ENCODE measurements at places on chromosomes 2 and 18. TPM values are rescaled to one million over a fixed set of nuclear protein-coding genes. Genes with fewer than 3 reads are reported as not detected.

DNA sequence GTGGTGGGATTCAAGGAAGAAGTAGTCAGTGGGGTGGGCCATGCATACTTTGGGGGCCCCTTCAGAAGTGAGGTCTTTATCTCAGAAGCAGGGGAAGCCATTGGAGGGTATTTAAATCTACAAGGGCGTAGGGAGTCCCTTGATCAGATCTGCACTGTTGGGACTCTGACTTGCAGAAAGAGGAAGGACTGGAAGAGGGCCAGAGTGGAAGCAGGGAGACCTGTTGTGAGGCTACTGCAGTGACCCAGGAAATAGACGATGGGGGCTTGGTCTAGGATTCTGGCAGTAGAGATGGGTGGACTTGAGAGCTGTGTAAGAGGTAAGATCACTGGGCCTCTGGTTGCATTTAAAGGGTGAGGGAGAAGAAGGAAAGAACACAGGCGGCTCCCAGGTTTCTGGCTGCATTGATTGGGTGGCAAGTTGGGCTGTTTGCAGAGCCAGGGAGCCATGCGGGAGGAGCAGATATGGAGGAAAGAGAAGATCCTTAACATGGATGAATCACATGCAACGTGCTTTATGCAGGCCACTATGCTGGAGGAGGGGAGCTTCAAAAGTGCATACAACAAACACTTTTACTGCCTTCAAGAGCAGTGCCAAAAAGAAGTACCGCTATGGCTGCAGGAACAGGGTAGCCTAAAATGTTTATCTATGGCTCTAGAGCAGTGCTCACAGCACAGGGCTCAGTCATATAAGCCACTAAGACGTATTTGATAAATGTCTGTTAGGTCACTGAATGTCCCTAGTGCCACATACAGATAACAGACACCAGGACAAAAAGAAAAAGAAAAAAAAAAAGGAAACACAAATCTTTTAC lies 2.3 kb downstream of the SFXN5 start:
- H3K36me3 ChIP-seq: no peaks in the 10 kb centered on the region
- H3K4me3 ChIP-seq: peak overlapping the region; percentile 78
- H3K4me1 ChIP-seq: peaks cover 2% of the 10 kb centered on the region
- DNase-seq: no peak

DNA sequence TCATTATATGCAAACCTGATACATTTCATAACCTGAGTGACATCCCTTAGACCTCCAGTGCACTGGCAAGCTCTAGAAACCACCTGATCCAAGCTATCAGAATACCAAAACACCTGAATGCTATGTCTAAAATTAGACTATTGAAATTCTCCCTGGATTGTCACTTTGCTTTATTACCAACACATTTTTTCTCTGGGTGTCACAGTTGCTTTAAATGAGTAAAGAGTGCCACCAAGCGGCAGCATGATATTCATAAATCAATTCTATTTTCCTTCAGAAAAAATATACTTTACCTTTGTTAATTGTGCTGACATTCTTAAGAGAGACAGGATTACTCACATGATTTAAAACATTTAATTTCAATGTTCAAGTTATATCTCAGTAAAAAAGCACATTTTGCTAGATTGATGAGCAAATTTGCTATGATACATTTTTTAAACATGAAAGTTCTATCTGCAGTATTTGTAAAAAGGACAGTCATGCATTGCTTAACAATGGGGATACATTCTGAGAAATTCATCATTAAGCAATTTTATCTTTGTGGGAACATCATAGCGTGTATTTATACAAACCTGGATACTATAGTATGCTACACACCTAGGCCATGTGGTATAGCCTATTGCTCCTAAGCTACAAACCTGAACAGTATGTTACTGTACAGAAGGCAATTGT lies 338.4 kb upstream of the SLC39A10 start:
- no peaks in the 10 kb centered on the region for H3K27me3 ChIP-seq
- DNase-seq: peak; percentile 68
- H3K4me1 ChIP-seq: peaks cover 9% of the 10 kb centered on the region
- no peak overlapping the region for H3K27ac ChIP-seq
- no peak overlapping the region for H3K4me3 ChIP-seq

GRCh38 chr2:43419876-43420275 lies 176.0 kb downstream of the THADA start:
- no peaks in the 10 kb centered on the region for H3K27me3 ChIP-seq
- peaks cover 45% of the 10 kb centered on the region for H3K4me1 ChIP-seq
- H3K36me3 ChIP-seq: no peaks in the 10 kb centered on the region
- DNase-seq: no peak
- no peak overlapping the region for H3K27ac ChIP-seq

GRCh38 chr2:3114406-3115185 lies 263.0 kb downstream of the EIPR1 start:
- H3K4me1 ChIP-seq: peaks cover 42% of the 10 kb centered on the region
- no peak overlapping the region for H3K27ac ChIP-seq
- H3K27me3 ChIP-seq: no peaks in the 10 kb centered on the region
- DNase-seq: no peak
- H3K4me3 ChIP-seq: no peak overlapping the region
- no peaks in the 10 kb centered on the region for H3K36me3 ChIP-seq

GRCh38 chr18:3323900-3324299 lies 62.0 kb downstream of the MYL12B start:
- H3K4me3 ChIP-seq: no peak overlapping the region
- no peak for DNase-seq
- H3K27me3 ChIP-seq: no peaks in the 10 kb centered on the region
- no peaks in the 10 kb centered on the region for H3K36me3 ChIP-seq
- peaks cover 16% of the 10 kb centered on the region for H3K4me1 ChIP-seq

DNA sequence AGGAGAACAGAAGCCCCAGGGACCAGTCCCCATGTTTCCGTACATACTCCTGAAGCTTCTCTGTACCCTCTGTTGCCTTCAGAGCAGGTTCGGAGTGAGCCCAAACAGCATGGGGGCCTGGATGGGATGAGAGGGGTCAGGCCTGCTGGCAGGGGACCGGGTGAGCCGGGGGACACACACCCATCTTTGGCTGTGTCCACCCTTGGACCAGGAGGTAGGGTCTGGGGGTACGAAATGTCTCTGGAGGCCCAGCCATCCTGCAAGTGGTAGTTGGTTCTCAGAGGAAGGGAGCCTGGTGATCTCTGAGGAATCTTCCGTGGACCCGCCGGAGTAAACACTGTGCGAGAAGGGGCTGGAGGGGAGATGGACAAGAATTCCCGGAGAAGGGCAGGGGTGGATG lies 15.3 kb downstream of the FBLN7 start:
- DNase-seq: no peak
- no peaks in the 10 kb centered on the region for H3K4me1 ChIP-seq
- H3K4me3 ChIP-seq: no peak overlapping the region
- no peaks in the 10 kb centered on the region for H3K27me3 ChIP-seq
- no peak overlapping the region for H3K27ac ChIP-seq

GRCh38 chr2:104756118-104756517 lies 97.8 kb upstream of the POU3F3 start:
- H3K4me1 ChIP-seq: no peaks in the 10 kb centered on the region
- H3K4me3 ChIP-seq: no peak overlapping the region
- no peak for DNase-seq
- H3K36me3 ChIP-seq: no peaks in the 10 kb centered on the region
- H3K27ac ChIP-seq: no peak overlapping the region

DNA sequence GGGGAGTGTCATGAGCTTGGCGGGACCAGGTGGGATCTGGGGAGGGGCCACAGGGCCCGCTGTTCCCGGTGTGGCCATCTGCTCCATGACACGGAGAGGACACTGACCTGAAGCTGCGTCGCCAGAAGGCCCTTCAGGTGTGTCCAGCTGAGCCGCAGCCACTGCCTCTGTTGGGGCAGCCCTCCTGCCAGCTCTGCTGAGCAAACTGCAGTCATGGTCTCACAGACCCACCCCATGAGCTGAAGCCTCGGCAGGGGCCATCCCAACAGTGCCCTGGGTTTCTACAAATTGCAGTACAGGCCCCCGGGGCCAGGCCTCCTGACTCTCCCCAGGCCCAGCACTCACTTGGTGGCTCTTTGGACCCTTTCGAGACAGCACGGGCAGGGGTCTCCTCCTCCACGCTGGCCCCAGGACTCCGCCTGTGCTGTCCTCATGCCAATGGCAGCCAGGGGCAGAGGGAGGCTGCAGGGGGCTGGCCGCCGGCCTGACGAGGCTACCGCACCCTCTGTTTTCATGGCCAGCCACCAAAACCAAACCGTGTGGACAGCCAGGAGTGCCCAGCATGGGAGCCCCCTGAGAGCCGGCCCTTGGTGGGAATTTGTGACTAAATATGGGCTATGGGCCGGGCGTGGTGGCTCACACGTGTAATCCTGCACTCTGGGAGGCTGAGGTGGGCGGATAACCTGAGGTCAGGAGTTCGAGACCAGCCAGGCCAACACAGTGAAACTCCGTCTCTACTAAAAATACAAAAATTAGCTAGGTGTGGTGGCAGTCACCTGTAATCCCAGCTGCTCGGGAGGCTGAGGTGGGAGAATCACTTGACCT lies 175.2 kb upstream of the SALL3 start:
- H3K27me3 ChIP-seq: no peaks in the 10 kb centered on the region
- no peak for DNase-seq
- no peaks in the 10 kb centered on the region for H3K36me3 ChIP-seq
- no peaks in the 10 kb centered on the region for H3K4me1 ChIP-seq
- no peak overlapping the region for H3K27ac ChIP-seq

DNA sequence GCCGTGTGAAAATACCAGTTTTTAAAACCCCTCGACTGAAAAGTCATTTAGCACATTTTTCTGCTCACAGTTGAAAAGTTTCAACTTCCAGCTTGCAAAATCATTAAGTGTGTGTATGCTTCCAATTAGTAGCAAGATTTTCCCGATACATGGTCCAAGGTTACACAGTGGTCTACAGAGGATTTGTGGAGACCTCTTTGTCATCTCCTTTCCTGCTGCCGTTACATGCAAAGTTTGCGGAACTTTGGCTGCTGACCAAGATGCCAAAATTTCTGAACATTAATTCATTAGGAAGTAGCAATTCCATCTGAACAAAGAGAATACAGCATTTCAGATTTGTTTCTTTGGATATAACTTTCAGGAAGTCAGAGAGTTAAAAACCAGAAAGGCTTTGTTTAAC lies 474.6 kb downstream of the PLCL1 start:
- no peaks in the 10 kb centered on the region for H3K36me3 ChIP-seq
- no peak overlapping the region for H3K27ac ChIP-seq
- no peaks in the 10 kb centered on the region for H3K4me1 ChIP-seq
- H3K4me3 ChIP-seq: no peak overlapping the region

GRCh38 chr2:19689646-19690168 lies 212.1 kb downstream of the TTC32 start:
- H3K27me3 ChIP-seq: no peaks in the 10 kb centered on the region
- H3K27ac ChIP-seq: no peak overlapping the region
- H3K36me3 ChIP-seq: no peaks in the 10 kb centered on the region
- no peak overlapping the region for H3K4me3 ChIP-seq
- no peak for DNase-seq
- no peaks in the 10 kb centered on the region for H3K4me1 ChIP-seq

GRCh38 chr2:236862961-236863728 lies 222.5 kb upstream of the COPS8 start:
- H3K36me3 ChIP-seq: no peaks in the 10 kb centered on the region
- H3K27ac ChIP-seq: no peak overlapping the region
- H3K27me3 ChIP-seq: no peaks in the 10 kb centered on the region
- H3K4me3 ChIP-seq: no peak overlapping the region
- peak; percentile 23 for DNase-seq
- H3K4me1 ChIP-seq: no peaks in the 10 kb centered on the region

DNA sequence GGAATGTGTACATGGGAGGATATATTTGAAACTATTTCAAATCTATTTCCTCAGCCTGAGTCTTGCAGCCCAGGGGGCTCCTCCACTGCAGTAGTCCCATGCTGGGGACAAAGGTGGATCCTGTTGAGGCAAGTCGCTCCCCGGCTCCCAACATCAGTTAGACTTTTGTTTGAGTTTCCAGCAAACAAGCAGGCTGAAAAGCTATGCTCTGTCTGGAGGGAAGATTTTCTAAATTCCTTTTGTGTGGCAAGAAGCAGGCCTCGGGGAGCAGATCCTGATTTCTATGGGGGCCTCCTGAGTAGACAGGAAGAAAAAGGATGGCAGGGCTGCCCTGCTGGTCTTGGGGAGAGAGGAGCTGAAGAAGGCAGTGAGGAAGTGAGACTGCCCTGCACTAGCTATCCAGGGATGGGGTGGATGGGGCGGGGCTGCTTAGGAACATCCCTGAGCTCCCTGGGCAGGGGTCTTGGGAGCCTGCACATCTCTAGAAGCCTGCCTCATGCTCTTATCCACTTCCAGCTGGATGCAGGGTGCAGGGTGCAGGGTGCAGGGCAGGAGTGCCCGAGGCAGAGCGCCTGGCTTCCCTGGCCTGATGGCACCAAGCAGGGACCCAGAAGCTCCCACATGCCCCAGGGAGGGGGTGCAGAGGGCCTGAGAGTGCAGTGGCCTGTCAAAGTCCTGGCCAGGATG lies 6.0 kb upstream of the CIB4 start:
- no peak for DNase-seq
- peaks cover 10% of the 10 kb centered on the region for H3K4me1 ChIP-seq
- H3K4me3 ChIP-seq: no peak overlapping the region
- H3K27me3 ChIP-seq: no peaks in the 10 kb centered on the region
- no peak overlapping the region for H3K27ac ChIP-seq

DNA sequence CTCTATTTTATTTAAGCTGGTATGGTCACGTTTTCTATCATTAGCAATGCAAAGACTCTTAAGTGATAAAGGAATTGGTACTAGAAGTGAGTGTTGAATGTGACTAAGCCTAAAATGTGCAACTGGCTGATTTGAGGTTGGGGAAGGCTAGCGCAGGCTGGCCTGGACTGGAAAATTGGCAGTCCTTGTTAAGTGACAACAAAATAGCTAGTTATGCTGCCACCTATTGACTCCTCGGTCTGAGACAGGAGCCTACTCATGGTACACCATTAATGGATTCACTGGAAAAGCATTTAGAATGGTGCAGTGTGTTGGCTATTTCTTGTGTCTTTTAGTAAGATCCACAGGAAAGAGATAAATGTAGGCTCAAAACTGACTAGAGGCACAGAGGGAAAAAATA lies 5.7 kb upstream of the WIPF1 start:
- H3K4me1 ChIP-seq: no peaks in the 10 kb centered on the region
- no peaks in the 10 kb centered on the region for H3K36me3 ChIP-seq
- H3K27ac ChIP-seq: no peak overlapping the region
- no peaks in the 10 kb centered on the region for H3K27me3 ChIP-seq
- H3K4me3 ChIP-seq: no peak overlapping the region

GRCh38 chr18:64409511-64409910 lies 260.6 kb upstream of the LINC00305 start:
- no peak overlapping the region for H3K27ac ChIP-seq
- no peaks in the 10 kb centered on the region for H3K36me3 ChIP-seq
- H3K4me3 ChIP-seq: no peak overlapping the region
- peak; percentile 55 for DNase-seq

The VIT gene
- not detected for total RNA-seq

The METTL5 gene
- 97.3 TPM for total RNA-seq

The DSG2 gene
- total RNA-seq: not detected

The UGT1A8 gene
- total RNA-seq: not detected

The D2HGDH gene
- 30.7 TPM for total RNA-seq

All from A673 (cell line).